ENCODE measurements at places on chromosomes 13 and 19. TPM values are rescaled to one million over a fixed set of nuclear protein-coding genes. Genes with fewer than 3 reads are reported as not detected.

The PLIN5 gene
- total RNA-seq: 4.8 TPM

DNA sequence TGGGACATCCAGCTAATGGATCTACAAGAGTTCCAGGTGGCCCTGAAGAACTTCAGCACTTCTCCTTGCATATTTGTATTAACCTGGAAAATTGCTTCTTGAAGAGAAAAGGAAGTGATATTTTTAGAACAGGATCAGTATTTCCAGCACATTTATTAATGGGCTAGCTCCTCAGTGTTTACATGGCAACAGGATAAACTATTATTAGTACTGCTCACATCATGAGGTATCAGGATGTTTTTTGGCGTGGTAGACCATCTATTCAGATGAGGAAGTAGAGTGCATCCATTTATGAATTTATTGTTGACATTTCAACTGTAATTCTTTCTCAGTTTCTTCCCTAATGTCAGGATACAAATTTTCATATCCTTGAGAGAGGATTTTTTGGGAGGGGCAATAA is 144.4 kb downstream of the KCNRG start:
- no peak for DNase-seq

- DNase-seq: peak; percentile 57
Observed at GRCh38 chr19:40445780-40446262, 1.7 kb upstream of the SERTAD3 start.

- no peak for DNase-seq
Observed at GRCh38 chr19:14512406-14512961, 5.7 kb downstream of the DNAJB1 start.

DNA sequence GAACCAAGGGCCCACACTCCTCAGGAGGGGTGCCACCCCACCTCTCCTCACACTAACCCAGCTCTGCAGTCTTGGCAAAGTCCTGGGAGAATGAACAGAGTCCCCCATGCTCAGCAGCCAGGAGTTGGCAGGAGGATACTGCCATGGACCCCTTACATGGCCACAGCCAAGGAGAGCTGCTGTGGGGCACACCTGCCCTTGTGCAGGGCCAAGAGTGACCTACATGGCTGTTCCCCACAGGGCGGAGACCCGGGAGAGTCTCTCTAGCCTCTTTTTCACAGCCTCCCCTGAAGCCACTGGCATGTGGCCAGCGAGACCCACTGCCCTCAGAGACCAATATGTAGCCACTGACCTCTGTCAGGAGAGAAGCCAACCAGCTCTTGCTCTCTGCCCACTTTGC is 45.9 kb upstream of the VSTM2B start:
- no peak for DNase-seq

DNA sequence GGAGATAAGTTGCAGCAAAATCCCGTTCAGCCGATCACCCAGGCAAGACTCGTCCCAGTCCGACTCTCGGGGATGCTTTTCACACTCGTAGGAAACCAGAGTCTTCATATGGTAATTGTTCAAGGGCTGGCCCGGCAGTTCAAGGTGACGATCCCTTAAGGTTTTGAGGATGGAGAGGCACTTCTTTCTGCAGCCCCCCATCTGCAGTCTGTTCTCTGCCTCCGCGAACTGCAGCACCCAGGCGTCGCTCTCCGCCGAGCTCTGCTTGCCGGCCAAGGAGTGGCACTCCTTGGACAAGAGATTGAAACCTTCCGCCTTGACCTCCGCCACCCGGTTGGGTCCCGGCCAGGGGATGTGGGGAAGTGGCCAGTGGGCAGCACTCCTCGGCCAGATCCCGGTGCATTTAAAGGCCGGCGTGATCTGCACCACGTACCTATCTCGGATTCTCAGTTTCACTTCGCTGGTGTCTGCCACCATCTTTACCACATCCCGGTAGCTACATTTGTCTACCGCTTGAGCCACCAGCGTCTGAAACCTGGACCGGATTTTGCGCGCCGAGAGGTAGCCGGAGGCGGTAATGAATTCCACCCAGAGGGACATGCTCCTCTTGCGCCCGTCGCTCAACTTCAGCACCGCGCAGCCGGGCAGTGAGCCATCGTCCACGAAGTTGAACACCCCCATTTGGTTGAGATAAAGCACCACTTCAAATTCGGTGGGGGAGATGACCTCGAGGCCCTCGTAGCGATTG is 1.1 kb downstream of the MAB21L1 start:
- peak; percentile 68 for DNase-seq
